ENCODE measurements at places on chromosomes 2 and 18.

DNA sequence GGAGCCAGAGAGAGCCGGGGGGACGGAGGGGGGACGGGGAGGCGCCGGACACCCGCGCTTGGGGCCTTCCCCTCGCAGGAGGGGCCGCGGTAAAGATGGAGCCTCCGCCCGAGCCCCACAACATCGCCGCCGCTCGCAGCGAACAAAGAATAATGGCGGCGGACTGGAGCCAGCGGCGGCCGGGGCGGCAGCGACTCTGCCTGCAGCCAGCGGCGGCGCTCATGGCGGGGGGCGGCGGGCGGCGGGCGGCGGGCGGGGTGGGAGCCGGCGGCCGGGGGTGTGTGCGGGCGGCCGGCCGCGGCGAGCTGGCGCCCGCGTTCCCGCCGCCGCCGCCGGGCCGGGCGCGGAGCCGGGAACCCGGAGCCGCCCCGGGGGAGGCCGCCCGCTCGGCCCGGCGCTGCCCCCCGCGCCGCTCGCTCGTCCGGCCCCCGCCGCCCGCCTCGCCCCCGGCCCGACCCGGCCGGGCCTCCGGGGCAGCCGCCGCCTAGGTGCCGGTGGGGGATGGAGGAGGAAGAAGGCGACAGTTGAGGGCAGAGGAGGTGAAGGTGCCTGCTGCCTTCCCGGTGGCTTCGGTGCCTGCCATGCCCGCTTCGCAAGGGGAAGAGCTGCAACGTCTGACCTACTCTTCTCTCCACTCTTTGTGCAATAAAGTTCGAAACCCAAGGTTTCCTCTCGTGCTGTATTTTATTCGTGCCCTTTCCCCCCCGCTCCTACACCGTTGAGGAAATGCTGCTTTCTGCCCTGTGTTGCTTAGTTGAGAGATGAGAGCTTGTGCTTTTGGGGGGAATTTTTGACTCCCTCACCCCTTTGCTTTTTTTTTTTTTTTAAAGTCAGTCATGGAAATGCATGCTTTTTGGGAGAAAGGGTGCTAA, 634 bp downstream of the CREB1 start:
- DNase-seq = peak; percentile 11

- no peak for DNase-seq
Measured at GRCh38 chr2:86704459-86704971, 15.6 kb upstream of the RMND5A start.

GRCh38 chr18:22987547-22988189, 54.5 kb downstream of the RBBP8 start:
- no peak for DNase-seq

DNA sequence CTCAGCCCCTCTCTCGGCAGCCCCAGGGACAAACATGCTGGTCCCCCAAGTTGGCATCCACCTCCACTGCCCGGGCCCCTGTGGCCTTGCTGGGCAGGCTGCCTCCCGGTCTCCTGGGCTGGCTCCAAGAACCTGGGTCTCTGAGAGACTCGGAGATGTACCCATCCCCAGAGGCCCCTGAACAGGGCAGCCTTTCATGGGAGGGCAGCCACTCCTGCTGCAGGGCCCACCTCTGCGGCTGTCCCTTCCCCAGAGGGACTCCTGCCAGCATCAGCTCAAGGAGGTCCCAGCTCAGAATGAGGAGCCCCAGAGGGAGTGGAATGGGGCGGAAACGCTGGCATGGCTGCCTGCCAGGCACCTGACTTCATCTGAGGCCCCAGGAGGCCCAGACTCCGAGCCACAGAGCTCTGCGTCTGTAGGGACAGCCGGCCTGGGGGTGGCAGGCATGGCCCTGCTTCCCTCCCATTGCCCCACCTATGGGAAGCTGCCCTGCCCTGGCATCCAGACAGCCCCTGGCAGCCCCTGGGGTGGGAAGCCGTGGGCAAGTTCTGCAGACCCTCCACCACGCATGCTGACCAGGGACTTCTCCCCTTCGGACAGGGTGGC, 857 bp upstream of the CROCC2 start:
- no peak for DNase-seq

DNA sequence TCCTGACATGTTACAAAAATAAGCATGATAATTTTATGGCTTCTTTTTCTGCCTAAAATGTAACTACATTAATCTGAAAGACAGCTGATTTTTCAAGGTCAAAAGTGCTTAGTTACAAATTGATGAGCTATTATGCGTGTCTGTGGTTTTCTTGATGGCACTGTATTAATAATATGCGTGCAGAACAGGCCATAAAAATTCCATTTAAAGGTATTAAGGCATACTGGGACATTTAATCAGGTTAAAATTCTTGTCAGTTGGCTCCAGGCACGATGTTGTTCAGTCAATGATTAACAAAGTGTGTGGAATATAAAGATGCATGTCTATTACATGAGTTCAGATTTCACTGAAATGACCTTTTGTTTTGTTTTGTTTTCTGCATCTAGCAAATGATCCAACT, 420.1 kb upstream of the ZNF804A start:
- no peak for DNase-seq

DNA sequence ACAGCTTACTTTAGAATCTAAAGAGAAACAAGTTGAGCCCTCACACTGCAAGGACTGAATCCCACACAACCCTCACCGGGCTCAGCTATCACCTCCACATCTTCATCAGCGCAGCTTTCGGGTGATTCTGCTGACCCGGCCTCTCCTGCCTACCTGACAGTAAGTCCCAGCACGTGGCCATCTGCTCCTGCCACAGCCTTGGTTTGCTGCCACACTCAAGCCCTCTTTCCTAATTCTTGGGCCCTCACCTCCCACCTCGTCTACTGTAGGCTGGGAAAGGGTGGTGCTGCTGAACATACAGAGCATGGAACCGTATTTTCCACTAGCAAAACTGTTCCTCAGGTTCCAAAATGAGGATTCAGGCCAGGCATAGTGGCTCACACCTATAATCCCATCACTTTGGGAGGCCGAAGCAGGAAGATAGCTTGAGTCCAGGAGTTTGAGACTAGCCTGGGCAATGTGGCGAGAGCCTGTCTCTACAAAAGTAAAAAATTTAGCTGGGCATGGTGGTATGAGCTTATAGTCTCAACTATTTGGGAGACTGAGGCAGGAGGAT, 55.3 kb upstream of the HAAO start:
- no peak for DNase-seq

GRCh38 chr18:73690222-73690621, 457.4 kb downstream of the FBXO15 start:
- DNase-seq = no peak

GRCh38 chr2:195824478-195824877, 167.5 kb downstream of the SLC39A10 start:
- no peak for DNase-seq

DNA sequence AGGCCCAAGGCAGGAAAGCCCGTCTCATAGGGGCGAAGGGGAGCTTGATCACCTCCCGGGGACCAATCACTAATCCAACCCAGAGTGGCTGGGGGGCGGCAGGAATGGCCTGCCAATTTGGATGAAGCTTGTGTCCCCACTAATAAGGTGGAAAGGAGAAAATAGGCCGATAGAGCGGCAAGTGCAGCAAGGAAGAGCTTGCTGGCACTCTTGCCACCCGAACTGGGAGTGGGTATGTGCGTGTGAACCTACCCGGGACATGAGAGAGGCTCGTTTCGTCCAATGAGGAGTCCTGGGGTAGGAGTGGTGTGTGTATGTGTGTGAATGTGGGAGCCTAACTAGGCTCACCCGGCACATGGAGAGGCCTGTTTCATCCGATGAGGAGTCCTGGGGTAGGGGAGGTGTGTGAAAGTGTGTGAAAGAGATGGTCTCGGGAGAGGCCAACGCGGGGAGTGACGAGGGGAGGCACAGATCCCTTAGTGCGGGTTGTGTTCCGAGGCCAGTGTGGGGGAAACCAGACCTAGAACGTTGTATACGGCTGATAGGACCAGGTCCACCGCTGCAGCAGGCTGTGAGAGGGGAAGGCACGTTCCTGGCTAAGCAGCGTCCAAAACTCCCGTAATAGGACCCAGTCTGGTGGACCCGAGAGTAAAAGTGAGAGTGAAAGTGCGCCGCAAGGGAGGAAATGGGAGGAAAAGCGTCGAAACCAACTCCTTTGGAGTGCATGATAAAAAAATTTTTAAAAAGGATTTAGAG, 47.1 kb upstream of the SELENOI start:
- DNase-seq = no peak

DNA sequence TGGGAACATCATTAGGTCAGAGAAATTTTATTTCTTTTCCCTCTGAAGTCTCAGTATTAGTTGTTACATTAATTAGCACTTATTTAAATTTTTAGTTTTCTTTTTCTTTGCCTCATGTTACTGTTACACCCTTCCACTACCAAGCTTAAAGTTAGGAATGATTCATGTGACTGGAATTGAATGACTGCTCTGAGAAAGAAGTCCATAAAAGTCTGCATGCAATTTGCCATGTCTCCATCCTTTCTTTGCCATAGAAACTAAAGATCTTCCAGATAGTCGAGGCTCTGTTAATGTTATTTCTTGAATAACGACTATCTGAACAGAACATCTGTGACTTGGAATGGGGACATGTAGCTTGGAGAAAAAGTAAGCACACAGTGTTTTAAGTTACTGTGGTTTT, 1269.8 kb upstream of the PIK3C3 start:
- DNase-seq = no peak

DNA sequence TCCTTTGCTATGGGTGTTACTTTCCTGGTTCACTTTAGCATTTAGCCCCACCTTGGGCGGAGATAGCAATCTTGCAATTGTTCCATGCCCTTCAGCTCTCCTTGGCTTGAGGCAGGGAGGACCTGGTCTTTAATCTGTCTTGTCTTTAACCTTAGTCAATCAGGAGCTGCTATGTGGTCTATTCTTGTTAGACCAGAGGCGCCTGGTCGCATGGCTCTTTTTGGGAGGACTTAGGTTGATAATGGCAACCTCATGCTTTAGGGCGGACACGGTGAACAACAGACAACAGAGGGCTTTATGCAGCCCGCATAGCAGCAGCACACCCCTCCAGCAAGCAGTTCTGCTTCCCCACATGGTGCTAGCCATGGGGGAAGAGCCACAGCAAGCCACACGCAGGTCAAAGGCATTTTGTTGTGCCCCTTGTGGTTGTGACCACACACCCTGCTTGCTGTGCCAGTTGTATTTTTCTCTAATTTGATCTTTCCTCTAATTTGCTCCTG, 17.7 kb upstream of the ZDBF2 start:
- DNase-seq = no peak

GRCh38 chr2:120486441-120486840, 140.5 kb downstream of the INHBB start:
- no peak for DNase-seq

GRCh38 chr2:187541086-187542085, 12.8 kb downstream of the TFPI start:
- no peak for DNase-seq

- no peak for DNase-seq
Measured at GRCh38 chr2:98310010-98310409, 36.2 kb upstream of the CNGA3 start.

GRCh38 chr2:218897394-218898108, 16.9 kb downstream of the WNT10A start:
- no peak for DNase-seq
